ENCODE measurements at places on chromosomes 2 and 18.

- no peak for DNase-seq
Measured at GRCh38 chr2:201111096-201111495, 4.9 kb upstream of the CFLAR start.

GRCh38 chr2:126906781-126907180 is 8.1 kb downstream of the TEX51 start:
- DNase-seq, result no peak

- DNase-seq, result no peak
Measured at GRCh38 chr18:32595832-32596231, 125.2 kb upstream of the GAREM1 start.

- no peak for DNase-seq
Measured at GRCh38 chr2:105442056-105442455, 43.2 kb upstream of the FHL2 start.

DNA sequence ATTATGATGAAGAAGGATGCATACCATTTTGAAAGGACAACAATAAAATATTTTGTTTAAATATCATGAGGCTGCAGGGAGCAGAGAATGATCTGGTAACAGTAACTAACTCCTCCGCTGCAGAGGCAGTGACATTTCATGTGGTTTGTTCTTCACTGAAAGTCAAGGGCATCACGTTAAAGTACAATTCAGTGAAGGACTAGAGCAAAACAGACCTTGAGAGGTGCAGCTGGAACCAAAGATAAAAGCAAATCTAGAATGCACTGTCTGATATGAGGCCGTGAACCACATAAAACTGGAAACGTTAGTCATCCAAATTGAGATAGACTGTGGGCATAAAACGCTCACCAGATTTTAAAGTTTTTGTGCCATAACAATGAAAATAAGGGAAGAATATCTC is 522.9 kb upstream of the TNP1 start:
- DNase-seq, result no peak

- no peak for DNase-seq
Measured at GRCh38 chr2:80016171-80016570, 288.4 kb downstream of the LRRTM1 start.

DNA sequence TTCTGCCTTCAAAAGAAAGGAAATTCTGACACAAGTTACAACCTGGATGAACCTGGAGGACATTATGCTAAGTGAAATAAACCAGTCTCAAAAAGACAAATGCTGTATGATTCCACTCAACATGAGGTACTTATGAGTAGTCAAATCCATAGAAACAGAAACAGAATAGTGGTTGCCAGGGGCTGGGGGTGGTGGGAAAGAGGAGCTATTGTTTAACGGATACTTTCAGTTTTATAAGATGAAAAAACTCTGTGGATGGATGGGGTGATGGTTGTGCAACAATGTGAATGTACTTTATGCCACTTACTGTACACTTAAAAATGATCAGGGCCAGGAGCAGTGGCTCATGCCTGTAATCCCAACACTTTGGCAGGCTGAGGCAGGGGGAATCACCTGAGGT is 15.4 kb downstream of the SLC35F5 start:
- no peak for DNase-seq

DNA sequence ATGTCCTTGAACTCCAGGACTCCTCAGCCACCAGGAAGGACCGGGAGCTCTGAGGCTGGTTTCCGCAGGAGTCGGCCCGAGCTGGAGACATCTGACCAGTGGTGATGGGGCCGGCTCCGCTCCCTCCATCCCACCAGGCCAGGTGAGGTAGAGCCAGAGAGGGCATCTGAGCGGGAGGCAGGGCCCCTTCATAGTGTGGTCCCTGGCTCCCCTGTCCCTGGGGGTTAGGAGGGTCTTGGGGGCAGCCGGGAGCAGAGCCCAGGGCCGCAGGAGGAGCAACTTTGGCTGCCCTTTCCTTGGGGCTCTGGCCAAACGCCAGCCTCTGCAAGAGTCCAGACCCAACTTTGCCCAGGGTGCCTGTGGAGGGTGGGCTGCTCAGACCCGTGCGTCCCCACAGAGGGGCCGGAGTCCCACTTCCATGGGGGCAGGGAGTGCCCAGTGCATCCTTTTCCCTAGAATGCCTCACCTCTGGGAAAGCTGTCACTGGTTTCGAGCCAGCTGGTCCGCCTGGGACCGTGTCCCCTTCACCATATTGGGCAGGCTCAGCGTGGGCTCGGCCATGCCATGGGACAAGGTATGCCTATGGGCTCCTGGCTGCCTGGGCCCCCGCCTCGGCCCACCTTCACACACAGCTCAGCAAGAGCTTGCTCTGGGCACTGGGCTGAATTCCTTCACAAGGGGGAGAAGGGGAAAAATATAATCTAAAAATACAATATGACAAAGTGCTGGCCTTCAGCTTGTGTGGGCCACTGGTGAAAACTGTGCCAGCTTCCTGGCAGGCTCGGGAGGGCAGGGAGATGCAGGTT is 148.6 kb downstream of the TWIST2 start:
- DNase-seq, result no peak

- DNase-seq, result no peak
Measured at GRCh38 chr2:173159791-173160463, 84.3 kb downstream of the MAP3K20 start.

- no peak for DNase-seq
Measured at GRCh38 chr2:207491086-207491485, 38.7 kb upstream of the CREB1 start.

DNA sequence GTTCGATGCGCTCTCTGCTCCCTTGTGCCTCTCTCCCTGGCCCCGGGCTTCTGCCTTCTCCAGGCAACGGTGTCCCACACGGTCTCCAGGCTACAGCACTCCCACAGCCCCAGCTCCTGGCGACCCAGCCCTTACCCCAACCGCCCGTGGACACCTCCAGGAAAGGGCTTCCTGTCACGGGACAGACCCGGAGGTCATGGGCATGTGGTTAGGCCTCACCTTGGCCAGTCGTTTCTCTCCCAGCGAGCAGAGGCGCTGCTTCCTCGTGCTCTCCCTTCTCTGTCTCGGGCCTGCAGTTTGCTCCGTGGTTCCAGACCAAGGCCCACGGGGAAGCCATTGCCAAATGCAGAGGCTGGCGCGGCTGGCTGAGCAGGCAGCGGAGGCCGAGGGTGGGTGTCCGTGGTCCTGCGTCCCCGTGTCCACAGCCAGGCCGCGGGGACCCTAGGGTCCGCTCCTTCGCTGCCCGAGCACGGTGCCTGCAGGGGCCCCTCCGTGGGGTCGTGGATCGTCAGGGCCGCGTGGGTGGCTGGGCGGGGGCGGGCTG is 61.0 kb upstream of the IL1RL1 start:
- DNase-seq, result no peak

- DNase-seq, result no peak
Measured at GRCh38 chr2:112633708-112634107, 12.0 kb upstream of the SLC20A1 start.

DNA sequence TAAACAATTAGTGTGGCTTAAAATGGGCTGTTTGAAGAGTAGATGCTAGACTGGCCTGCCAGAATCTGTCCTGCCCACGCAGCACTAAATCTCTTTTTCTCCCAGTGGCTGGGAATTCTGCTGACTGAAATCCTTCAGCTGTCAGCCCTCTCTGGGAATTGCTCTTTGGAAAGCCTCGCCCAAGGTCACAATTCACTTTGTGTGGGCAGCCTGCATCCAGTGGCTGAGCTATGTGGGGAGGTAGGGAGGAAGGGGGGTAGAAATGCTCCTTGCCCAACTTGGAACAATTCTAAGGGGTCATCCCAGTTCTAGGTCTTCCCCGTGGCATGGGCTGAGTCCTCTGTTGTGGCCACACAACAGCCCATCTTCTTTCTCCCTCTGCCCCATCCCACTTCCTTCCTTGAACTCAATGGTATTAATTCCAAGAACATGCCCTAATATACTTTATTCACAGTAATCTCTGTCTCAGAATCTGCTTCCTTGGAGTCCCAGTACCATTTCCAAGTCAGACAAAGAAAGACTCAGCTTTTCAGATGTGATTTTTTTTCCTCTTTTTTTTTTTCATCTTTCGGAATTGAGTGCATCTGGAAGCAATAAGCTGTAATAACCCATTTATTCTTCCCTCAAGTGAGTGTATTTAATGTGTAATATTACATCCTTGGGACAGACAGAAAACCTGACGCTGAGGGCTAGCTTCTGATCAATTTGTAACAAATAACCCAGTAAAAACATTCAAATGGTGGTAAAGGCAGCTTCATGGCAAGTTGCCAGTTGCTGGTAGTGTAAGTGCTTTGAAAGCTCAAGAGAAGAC is 189.4 kb downstream of the GPD2 start:
- no peak for DNase-seq

GRCh38 chr2:238643400-238643907 is 204.4 kb upstream of the TWIST2 start:
- DNase-seq, result no peak

GRCh38 chr18:23845988-23846630 is 156.9 kb downstream of the LAMA3 start:
- no peak for DNase-seq

DNA sequence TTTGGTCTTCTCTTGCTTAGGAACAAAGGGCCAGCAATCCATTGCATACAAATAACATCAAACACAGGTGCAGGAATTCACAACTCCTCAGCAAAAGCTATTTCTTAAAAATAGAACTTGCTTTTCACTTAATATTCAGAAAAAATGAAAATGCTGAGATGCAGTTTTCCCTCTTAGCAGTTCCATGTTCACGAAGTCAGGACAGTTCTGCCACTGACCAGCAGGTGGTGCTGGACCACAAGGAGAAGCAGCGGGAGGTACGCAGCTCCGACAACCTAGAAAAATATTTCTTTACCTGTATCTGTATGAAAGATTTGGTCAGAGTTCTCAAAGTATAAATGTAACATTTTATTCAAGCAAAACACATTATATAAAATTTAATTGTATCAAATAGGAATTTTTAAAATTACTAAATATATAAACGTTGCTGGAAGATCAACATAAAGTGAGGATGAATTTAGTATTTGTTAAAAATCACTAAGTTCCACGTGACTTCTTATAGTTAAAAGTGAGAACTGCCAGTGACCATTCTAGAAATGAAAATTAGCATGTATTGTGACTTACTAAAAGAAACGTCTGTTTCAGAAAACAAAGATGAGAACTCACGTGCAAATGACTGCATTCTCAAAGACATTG is 48.8 kb downstream of the ADNP2 start:
- DNase-seq, result peak; percentile 37

DNA sequence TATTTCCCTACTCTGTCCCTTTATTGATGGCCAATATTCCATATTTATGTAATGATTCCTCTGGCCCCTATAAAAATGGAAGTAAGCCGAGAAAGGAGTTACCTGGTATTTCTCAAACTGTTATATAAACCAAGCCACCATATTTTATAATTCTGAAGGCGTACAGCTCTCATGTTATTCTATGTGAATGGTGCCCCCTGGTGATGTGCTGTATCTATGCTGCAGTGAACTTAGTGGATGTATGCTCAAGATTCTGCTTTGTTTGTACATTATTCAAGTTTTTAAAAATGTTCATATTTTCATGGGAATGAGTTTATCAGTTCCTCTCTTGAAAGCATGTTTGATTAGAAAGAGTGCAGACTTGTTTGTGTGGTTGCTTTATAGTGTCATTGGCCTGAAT is 194.5 kb upstream of the LRRTM1 start:
- no peak for DNase-seq

DNA sequence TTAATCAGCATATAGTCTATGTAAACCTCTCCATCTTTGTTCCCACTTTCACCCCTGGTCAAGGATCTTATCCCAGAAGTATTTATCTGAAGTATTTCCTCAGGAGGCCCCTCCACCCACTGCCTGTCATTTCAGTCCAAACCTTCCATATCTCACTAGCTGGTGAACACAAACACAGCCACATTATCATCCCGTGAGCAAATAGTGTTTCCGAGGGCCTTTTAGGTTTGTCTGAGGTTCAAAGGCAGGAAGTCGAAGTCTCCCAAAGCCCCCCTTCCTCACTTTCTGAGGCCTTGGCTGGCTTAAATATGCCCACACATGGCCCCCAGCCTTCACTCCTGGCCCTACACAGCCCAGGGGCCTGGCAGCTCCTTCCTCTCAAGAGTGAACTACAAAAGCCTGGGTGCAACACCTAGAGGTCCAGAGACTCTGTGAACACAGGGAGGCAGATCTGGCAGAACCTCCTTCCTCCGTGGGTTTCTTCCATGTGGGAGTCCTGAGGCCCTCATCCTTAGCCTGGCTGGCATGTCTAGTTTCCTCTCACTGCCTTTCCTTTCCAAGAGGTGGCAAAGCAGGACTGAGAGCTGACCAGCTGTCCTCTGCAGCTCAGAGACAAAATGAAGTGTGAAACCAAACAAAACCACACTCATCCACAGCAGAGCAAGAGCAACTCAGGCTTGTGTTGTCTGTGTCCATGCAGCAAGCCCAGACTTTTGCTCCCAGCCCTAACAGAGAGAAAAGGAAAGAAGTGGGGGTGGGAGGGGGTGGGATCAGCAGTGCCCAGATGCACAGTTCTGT is 264.2 kb downstream of the SS18 start:
- DNase-seq, result no peak

GRCh38 chr2:227132986-227133385 is 31.0 kb downstream of the COL4A4 start:
- DNase-seq, result no peak

DNA sequence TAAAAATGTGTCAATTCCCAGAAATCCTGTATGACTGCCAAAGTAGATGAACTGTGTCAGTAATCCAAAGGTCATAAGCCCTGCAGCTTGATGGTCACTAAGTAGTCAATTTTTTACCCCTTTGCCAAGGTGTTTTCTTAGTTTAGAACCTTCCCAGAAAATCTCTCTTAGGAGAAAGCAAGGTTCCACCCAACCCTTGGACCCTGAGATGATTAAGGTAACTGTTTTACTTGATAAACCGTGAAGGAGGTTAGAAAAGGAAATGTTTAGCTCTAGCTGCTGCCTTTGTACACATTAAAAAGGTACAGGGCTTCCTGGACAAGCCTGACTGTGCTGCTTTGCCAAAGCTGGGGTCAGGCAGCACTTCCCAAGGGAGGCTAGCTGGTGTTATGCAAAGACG is 24.4 kb upstream of the LRP2 start:
- no peak for DNase-seq

- DNase-seq, result no peak
Measured at GRCh38 chr18:63895190-63895589, 7.7 kb downstream of the SERPINB2 start.

DNA sequence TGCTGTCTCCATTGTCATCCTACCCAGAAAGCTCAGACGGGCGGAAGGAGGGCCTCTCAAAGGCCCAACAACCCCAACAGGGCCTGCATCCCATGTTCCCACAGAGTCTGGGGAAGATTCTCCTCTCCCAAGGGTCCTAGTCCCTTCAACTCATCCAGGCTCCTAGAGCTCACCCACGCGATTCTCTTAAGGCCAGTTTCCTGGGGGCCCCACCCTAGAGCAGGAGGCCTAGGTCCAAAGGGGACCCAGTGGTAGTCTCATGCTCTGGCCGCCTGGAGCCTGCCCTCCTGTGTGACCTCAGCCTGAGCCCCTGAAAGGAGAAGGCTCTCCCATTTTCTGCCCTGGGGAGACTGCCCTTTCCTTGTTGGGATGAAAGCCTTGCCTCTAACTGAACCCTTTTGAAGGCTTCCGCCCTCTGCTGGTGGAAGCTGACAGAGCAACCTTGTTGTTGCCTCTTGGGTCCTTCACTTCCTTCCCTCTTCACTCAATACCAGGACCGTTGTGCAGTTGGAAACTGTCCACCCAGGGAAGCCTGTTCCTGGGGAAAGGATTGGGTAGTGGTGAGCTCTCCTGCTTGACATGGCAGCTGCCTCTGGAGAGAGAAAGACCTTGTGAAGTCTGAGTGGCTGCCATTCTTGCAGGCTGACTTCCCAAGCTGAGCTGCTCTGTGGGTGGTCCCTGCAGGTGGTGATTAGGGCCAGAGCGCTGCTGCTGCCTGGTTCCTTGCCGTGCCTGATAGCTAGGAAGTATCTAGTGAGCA is 86.0 kb upstream of the ALPP start:
- DNase-seq, result no peak

All from activated CD8-positive, alpha-beta memory T cell treated with anti-CD3 and anti-CD28 coated beads for 4 hours (primary cell).